ENCODE measurements at places on chromosomes 1 and 21. TPM values are rescaled to one million over a fixed set of nuclear protein-coding genes. Genes with fewer than 3 reads are reported as not detected.

NDUFS2 gene
- 226 TPM for total RNA-seq

CLCNKA gene
- total RNA-seq, result 0.94 TPM

LCA5L gene
- total RNA-seq, result 4.2 TPM

UAP1 gene
- 57.3 TPM for total RNA-seq
